T-helper 2 cell (primary cell): ENCODE measurements at places on chromosomes 1 and 21.
A peak's percentile ranks its signal among the peaks of the same experiment; 100 is the strongest.

- DNase-seq = peak; percentile 62
These were observed 7.3 kb upstream of the CACNA1S start for GRCh38 chr1:201119206-201120197.

DNA sequence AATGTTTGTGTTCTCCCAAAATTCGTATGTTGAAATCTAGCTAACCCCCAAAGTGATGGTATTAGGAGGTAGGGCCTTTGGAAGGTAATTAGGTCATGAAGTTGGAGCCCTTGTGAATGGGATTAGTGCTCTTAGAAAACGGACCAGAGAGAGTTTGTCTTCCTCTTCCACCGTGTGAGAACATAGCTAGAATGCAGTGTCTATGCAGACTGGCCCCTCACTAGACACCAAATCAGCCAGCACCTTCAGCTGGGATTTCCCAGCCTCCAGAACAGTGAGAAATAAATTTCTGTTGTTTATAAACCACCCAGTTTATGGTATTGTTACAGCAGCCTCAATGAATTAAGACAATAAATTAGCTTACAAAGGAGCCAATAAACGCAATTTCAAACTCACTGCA is 58.0 kb downstream of the KIAA0319L start:
- no peak for DNase-seq

GRCh38 chr1:117501281-117501680 is 104.6 kb upstream of the TENT5C start:
- no peak for DNase-seq

DNA sequence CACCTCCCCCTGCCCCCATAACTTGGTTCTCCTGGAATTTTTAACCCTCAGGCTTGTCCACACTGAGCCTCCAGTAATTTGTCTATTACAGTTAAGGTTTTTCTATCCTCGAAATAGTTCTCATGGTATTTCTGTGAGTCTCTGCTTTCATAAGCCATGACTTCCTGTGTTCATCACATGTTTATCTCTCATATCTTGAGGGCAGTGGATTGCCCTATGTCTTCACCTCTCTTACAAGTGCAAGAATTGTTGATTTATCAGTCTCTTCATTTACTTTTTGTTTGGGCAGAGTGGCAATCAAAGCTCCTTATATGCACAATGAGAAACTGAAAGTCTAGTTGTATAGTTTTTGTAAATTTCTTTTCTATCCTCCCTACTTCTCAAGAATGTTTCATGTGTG is 328.4 kb downstream of the PLA2G4A start:
- DNase-seq = no peak

DNA sequence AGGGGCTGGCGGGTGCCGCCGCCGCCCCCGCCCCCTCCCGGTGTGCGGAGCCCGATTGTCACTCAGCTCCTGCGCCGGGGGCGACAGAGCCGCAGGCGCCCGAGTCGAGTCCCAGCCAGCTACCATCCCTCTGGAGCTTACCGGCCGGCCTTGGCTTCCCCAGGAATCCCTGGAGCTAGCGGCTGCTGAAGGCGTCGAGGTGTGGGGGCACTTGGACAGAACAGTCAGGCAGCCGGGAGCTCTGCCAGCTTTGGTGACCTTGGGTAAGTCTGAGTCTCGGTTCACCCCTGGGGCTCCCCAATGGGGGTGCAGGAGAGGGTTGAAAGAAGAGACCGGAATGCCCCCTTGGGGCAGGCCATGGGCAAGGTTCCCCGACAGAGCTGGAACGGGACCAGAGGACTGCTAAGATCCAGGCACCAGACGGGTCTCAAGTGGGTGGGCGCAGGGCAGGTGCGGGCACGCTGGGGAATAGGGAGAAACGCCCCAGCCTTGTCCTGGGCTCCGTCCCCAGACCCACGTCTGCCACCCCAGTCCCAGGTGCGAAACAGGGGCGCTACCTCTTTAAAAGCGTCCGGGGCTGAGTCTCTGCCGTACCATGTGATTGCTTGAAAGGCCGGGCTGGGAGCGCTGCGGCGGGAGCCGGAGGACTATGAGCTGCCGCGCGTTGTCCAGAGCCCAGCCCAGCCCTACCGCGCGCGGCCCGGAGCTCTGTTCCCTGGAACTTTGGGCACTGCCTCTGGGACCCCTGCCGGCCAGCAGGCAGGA is at the start of gene ADORA1:
ADORA1 (plus strand) TSS at position 61 of the 765 bp plus-strand sequence. CDS start 1,116 bp downstream, outside the sequence.
- no peak for DNase-seq

- no peak for DNase-seq
These were observed 10.6 kb upstream of the PRKACB start for GRCh38 chr1:84133479-84133878.

DNA sequence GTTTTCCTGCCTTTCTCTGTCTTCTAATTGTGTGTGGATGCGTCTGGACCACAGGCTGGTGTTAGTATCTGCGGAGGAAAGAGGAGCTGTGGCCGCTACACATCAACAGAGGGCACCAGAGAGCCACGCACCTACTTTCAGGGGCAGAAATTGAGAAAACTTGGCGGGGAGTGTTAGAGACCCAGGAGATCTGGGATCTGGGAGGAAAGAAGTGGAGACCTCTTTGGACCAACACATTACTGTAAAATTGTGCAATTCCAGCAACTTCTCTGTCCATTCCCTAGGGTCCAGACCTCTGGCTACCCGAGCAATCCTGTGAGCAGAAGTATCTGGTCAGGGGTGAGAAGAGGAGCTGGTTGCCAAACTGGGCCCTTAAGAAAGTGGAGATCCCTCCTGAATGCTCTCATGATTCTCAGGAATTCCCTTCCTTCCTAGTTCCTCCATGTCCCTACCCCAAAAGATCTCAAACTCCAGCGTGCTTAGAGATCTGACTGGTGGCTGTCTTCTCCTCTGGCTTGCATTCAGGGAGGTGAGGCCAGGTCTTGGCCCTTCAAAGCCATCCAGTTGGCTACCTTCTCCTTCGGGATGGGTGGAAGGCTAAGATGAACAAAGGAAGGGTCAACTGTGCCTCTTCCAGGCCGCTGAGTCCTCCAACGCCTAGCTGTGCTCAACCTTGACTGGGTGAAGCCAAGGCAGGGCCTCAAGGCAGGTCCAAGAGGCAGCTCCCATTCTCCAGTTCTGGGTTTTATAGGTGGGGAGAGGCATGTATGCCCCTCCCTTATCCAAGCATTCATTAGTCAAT is 1.2 kb upstream of the KIRREL1 start:
- no peak for DNase-seq

GRCh38 chr1:176876966-176877515 is 287.5 kb downstream of the ASTN1 start:
- no peak for DNase-seq

GRCh38 chr1:154956544-154956941 is 644 bp upstream of the PBXIP1 start:
- no peak for DNase-seq

DNA sequence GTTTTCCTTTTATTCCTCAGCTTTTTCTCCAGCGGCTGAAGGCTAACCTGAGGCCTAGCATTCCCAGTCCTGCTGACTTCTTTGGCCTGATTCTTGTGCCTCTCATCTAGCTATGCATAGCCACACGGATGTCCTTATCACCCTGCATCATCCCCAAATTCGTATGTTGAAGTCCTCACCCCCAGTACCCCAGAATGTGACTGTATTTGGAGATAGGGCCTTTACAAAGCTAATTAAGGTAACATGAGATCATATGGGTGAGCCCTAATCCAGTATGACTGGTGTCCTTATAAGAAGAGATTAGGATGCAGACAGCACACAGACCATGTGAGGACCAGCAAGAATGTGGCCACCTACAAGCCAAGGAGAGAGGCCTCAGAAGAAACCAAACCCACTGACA is 44.6 kb downstream of the CDCP2 start:
- no peak for DNase-seq

GRCh38 chr1:157162345-157162744 is 24.1 kb upstream of the ETV3 start:
- no peak for DNase-seq

DNA sequence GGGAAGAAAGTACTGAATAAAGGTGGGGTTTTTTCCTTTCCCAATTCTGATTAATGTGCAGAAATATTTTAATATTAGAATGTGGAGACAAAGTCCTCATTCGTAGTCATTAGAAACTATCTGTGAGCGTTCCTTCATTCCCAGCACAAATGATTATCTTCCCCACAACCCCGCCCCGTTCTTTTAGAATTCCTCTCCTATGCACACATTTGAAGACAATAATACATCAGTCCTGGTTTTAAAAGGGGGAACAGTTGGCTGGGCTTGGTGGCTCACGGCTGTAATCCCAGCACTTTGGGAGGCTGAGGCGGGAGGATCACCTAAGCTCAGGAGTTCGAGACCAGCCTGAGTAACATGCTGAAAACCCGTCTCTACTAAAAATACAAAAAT is 876 bp downstream of the ALDH9A1 start:
- DNase-seq = no peak

GRCh38 chr1:198811449-198811848 is 172.6 kb downstream of the PTPRC start:
- DNase-seq = no peak
